ENCODE measurements at places on chromosomes 4 and X. TPM values are rescaled to one million over a fixed set of nuclear protein-coding genes. Genes with fewer than 3 reads are reported as not detected.

DNA sequence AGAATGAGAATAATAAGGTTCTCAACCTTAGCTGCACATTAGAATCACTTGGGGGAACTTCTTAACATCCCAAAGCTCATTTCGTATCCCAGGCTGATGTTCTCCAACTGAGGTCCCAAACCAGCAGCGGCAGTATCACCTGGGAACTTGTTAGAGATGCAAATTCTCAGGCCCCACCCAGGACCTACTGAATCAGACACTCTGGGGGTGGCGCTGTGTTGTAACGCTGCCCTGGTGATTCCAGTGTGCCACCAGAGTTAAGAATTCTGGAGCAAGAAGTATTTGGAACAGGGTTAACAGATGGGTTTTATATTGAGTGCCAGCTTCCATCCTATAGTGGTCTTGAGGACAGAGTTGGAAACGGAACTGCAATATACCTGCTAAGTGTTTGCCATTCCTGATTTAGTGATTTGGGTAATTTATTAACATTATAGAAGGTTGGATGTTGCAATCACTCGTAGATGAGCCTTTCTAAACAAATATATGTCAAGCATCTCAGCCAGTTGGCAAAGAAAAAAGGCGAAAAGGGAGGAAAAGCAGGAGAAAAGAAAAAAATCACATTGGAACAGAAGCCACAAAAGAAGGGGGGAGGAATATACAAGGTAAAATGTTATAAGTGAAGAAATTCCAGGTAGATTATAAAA lies 141.0 kb downstream of the ARX start:
- no peak overlapping the region for H3K4me3 ChIP-seq
- H3K36me3 ChIP-seq: no peaks in the 10 kb centered on the region
- H3K27ac ChIP-seq: peak overlapping the region; percentile 66
- DNase-seq: peak; percentile 18
- H3K4me1 ChIP-seq: peaks cover 56% of the 10 kb centered on the region

Gene NDST3
- total RNA-seq: 0.59 TPM

Gene MAGEB2
- total RNA-seq: not detected

DNA sequence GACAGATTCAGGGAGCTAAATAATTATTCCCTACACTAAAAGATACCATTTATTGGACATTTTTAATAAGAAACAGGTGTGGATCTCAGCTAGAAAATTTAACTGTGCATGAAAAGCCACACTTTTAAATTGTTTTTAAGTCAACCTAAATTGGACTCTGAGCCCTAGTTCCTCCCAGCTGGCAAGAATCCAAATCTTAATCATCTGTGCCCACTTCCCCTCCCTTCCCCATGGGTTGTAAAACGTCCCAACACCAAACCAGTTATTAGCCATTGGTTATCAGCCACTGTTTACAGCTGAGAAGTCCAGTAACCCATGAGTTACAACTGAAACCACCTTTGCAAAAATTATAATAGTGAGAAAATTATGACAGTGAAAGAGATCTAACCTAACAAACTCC lies 125.6 kb upstream of the S100G start:
- H3K4me1 ChIP-seq: peaks cover 7% of the 10 kb centered on the region
- H3K36me3 ChIP-seq: no peaks in the 10 kb centered on the region
- no peak overlapping the region for H3K27ac ChIP-seq
- DNase-seq: no peak
- no peak overlapping the region for H3K4me3 ChIP-seq
